ENCODE measurements at places on chromosomes 2 and 18. TPM values are rescaled to one million over a fixed set of nuclear protein-coding genes. Genes with fewer than 3 reads are reported as not detected.

DNA sequence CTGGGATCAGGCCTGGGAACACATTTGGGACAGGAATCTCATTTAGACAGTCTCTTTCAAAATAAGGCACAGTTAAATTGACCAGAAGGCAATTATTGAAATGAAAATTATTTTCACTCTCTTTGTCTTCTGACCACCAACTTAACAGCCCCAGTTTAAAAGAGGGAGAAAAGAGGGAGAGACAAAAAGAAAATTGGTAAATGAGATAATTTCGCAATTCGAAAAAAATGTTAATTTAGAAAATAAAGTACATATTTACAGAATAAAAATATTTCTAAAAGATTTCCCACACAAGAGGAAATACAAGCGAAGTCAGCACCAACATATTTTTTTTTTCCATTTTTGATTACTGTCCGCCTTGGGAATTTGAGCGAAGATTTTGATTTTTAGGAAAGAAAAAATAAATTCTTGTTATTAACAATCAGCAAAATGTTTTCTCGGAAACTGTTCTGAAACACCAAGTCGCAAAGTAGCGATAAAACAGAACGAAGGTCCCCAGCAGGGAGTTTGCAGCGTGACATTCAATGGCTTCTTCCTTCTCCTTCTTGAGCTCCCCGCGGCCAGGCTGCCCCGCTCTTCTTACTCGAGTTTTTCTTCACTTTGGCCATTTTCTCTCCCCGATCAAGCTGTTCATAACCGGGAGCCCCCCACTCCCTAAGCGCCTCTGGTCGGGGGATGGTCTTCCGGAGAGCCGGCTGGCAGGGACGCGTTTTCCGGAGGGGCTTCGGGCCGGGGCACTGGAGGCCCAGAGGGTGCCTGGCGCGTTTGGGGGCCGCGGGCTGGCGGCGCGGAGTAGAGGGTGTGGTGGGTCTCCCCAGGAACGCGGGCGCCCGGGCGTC lies 5.0 kb downstream of the SP9 start:
- DNase-seq = no peak

- no peak for DNase-seq
These were observed 7.6 kb upstream of the THOC1 start for GRCh38 chr18:275486-275885.

GRCh38 chr2:12008425-12009061 lies 262.1 kb downstream of the LPIN1 start:
- peak; percentile 14 for DNase-seq

- no peak for DNase-seq
These were observed 6.9 kb downstream of the YES1 start for GRCh38 chr18:805008-805754.

ARHGAP25 gene
- 61.5 TPM for total RNA-seq

DNA sequence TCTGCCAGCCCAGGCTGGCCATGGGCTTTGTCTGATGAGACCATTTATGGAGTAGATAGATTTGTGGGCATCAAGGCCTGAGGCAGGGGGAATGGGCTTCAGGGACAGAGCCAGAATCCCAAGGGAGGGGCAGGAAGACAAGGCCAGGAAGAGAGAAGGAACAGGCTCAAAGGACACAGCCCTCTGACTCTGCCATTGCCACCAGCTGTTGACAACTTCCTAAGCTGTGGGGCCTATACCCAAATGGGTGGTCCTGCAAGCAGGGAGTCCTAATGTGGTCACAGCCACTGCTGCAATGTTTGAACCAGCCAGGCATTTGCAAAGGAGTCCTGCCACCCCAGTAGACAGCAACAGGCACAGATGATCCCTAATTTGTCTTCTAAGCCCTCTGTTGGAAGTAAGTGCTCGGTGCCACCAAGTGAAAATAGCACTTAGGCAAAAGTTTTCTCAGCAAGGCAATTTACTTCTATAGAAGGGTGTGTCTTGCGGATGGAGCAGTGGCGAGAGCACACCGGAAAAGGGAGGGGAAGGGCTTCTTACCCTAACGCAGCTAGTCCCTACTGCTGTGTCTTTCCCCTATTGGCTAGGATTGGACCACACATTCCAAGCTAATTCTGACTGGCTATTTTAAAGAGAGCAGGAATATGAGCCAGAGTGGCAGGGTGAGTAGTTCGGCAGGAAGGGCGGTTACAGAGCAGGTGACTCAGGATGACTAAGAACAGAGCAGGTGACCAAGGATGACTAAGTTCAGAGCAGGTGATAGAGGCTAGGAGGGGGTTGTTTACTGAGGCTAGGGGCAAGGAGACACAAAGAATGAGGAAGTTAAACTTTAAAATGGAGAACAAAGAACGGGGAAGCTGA lies 47.2 kb downstream of the C1QL2 start:
- no peak for DNase-seq

- DNase-seq = no peak
These were observed 61.1 kb upstream of the ACYP2 start for GRCh38 chr2:54054271-54054670.

DNA sequence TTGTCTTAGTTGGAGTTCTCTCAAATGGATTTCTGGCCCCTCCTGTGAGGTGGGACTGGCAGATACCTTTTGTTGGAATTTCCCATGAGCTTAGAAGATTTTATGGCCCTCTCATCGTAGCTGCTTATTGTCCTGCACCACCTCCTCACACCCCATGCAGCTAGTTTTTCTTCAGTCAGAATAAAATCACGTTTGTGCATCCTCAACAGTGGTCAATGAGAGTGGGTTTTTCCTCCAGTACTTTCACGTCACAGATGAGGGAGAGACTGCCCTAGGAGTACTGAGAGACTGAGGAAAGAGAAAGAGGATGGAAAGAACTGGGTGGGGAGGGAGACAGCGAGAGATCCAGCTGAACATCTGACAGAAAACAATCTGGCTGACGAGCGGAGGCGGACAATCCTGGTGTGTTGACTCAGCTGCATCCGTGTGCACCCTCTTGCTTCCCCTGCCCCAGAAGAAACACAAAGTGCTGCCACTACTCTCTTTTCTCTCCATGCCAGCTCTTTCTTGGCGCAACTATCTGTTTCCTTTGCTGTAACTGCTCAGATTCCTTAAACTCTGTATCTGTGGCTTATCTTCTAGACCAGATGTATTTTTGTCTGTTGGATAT lies 7.4 kb downstream of the RAPGEF4 start:
- DNase-seq = no peak

DNA sequence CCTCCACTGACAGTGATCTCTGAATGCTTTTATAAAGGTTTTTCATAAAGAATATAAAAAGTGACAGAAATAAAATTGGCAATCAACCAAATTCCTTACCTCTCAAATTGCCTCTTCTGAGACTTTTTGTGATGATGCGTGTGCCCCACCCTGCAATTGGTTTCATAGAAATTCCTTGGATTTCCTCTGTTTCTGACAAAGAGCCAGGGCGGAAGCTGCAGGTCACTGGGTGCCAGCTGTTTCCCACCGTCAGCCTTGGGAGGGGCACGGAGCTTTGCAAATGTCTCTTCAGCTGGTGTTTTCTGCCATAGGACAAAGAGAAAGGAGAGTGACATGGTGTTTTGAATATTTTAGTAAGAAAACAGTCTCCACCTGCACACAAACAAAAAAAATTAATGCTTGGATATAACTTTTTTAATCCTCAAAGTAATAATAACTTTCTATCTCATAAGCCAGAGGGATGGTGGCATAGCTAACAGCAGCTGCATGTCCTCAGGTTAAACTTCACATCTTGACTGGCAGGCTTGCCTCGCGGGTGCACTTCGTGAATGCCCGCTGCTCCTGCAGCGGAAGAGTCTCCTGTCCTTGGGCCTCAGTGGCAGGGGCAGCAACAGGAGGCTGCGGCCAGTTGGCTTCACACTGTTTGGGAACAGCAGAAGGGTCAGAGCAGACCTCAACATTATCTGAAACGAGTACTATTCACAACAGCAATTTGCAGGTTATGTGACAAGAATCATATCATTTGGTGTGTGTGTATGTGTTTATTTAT lies 24.7 kb downstream of the AGAP1 start:
- no peak for DNase-seq

DNA sequence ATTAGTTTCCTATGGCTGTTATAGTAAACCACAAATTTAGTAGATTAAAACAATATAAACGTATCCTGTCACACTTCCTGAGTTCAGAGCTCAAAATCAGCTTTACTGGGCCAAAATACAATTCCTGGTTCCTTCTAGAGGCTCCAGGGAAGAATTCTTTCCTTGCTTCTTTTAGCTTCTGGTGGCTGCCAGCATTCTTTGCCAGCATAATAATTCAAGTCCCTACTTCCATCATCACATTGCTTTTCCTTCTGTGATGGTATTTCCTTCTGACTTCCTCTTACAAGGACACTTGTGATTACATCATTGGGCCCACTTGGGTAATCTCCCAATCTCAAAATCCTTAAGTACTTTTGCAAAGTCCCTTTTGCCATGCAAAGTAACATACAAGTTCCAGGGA lies 40.6 kb downstream of the MOB4 start:
- DNase-seq = no peak

CD8B2 gene
- total RNA-seq = 3.9 TPM

GRCh38 chr2:232327105-232328031 lies 51.2 kb upstream of the ALPP start:
- peak; percentile 90 for DNase-seq

DNA sequence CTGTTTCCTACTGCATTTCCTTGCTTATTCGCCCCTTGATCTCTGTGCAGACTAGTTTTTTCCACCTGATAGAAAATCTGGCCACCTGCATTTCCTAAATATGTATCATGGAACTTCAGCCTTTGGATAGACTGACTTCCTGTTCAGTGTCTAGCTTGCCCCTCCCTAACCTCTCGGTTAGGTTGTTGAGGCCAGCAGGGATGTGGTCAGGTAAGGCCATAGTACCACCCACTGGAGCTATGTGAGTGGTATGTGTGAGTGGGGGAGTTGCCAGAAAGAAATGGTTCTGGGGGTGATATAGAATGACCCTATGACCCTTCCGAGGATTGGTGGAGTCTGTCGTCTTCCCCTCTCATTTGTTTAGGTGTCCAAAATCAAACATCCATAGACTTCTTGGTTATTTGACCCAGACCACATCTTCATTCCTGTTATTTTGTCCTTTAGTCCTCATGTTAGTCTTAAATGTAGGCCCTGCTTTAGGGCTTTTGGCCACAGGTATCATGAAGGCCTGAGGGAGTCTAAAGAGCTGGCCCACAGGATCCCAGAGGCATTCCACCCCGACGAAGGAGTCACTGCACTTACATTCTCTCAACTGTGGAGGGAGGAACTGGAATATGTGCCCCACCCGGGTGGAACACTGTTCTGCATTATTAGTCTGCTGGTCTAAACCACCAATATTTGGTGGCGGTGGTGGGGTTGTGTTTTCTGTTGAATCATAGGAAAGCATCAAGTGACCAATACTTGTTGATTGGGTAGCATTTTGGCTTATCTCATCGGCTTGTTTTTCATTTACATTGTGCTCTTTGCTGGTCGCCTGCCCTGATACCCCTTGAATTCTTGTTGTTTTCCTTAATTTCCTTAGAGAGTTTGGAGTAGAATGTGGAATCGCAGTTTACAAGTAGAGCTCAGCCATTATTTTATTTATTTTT lies 21.9 kb downstream of the CAB39 start:
- no peak for DNase-seq

MPHOSPH10 gene
- 41.7 TPM for total RNA-seq

DNA sequence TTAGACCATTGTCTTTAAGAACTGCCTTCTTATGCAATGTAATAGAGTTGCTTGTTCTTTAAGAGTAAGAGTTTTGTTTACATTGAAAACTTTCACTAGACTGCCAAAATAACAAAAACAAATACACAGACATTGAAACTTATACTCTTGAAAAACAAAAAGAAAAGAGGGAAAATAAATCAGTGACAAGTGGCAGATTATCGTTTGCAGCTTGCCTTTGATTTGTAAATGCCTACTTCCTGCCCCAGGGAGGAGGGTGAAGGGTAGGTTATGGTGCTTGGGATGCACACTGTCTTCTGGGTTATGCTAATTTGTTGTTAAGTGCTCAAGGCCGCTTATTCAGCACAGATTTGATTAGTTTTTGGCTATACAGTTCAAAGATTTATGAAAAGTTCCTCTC lies 198.7 kb downstream of the TGIF1 start:
- no peak for DNase-seq

GRCh38 chr2:26017464-26018183 lies 16.3 kb upstream of the RAB10 start:
- DNase-seq = no peak

GRCh38 chr2:199988151-199988550 lies 32.8 kb downstream of the MAIP1 start:
- no peak for DNase-seq

DNA sequence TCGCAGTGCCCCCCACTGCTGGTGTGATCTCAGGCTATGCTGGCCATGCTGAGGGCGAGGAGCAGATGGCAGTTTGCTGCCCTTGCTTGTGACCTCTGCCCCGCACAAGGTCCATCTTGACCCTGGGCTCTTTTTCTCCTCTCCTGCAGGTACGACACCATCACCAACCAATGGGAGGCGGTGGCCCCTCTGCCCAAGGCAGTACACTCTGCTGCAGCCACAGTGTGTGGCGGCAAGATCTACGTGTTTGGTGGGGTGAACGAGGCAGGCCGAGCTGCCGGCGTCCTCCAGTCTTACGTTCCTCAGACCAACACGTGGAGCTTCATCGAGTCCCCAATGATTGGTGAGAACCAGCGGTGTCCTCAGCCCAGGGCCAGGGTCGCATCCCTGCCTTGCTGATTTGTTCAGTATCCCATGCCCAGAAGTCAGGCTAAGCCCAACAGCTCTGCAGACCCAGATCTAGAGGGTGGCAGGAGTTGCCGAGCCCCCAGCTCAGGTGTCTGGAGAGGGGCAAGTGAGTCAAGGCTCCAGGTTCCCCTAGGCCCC lies 223.8 kb downstream of the ATAD2B start:
- no peak for DNase-seq

COPS8 gene
- total RNA-seq = 51.5 TPM

- peak; percentile 16 for DNase-seq
These were observed 36.6 kb downstream of the POMC start for GRCh38 chr2:25131567-25132298.

CACNB4 gene
- 0.34 TPM for total RNA-seq

SAG gene
- not detected for total RNA-seq

- no peak for DNase-seq
These were observed 1.5 kb downstream of the IL36B start for GRCh38 chr2:113050921-113051895.

DNA sequence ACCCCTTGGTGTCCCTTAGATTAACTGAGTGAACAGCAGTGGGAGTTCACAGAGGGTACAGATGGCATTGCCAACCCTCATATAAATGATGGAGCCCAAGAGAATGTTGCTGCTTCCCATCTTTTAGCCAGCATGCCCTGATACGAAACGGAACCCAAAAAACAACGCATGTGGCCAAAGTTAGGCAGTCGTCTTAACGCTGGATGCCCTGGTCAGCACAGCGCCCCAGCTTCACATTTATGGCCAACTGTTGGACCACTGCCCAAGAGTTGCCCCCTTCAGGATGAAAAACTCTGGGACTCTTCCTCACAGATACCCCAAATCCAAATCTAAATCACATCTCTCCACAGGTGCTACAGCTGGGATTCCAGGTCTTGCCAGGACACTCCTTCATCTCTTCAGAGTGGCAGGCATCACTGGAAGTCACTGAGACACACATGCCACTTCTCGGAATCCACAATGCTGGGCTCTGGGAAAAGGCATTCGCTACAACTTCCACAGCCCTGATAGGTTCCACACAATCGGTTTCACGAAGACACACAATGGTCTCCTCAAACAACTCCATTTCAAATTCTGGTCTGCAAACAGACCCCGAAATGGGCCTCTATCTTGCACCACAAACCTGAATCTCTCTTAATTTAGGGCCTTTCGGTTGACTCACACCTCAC lies 44.6 kb downstream of the LONRF2 start:
- no peak for DNase-seq
